Parietal lobe (tissue), 2 donors: ENCODE measurements at places on chromosomes 13 and 19. TPM values are rescaled to one million over a fixed set of nuclear protein-coding genes. Genes with fewer than 3 reads are reported as not detected.

CD177 gene
- 0.31 TPM for total RNA-seq

KHSRP gene
- total RNA-seq, result 128 TPM

NCAN gene
- 257 TPM for total RNA-seq

TSKS gene
- not detected for total RNA-seq

FGF14 gene
- total RNA-seq, result 61.0 TPM

LGALS4 gene
- not detected for total RNA-seq

ZNF20 gene
- total RNA-seq, result 10.0 TPM

ZNF814 gene
- 89.8 TPM for total RNA-seq

NLRP7 gene
- not detected for total RNA-seq

CDC37 gene
- 52.6 TPM for total RNA-seq

ZNF160 gene
- 62.3 TPM for total RNA-seq

IQCN gene
- 2.5 TPM for total RNA-seq

KLK6 gene
- not detected for total RNA-seq

CLEC17A gene
- total RNA-seq, result not detected

WDR62 gene
- total RNA-seq, result 3.1 TPM

C3 gene
- total RNA-seq, result 35.4 TPM

ZNF682 gene
- 25.0 TPM for total RNA-seq

MBD3L3 gene
- not detected for total RNA-seq

CRB3 gene
- total RNA-seq, result not detected

HSPH1 gene
- 102 TPM for total RNA-seq

IL11 gene
- total RNA-seq, result not detected

FGF21 gene
- not detected for total RNA-seq

PRODH2 gene
- total RNA-seq, result not detected

NANOS2 gene
- not detected for total RNA-seq

PDX1 gene
- total RNA-seq, result not detected

THSD8 gene
- not detected for total RNA-seq

ZSCAN4 gene
- not detected for total RNA-seq

TRPC4 gene
- total RNA-seq, result 30.0 TPM

SCEL gene
- total RNA-seq, result not detected

LILRB1 gene
- total RNA-seq, result not detected

ASPDH gene
- total RNA-seq, result 0.94 TPM
